ENCODE measurements at places on chromosomes 12 and 14. TPM values are rescaled to one million over a fixed set of nuclear protein-coding genes. Genes with fewer than 3 reads are reported as not detected.

Gene KCNA1
- 0.39 TPM for total RNA-seq

Gene SBNO1
- total RNA-seq: 28.6 TPM

Gene CLEC4C
- total RNA-seq: not detected

Gene WNT5B
- 4.2 TPM for total RNA-seq

Gene C3AR1
- 23.4 TPM for total RNA-seq

Gene SLC38A4
- total RNA-seq: 0.12 TPM

Gene RCOR1
- 14.5 TPM for total RNA-seq

Gene NRL
- 1.4 TPM for total RNA-seq

Gene PRH2
- not detected for total RNA-seq

Gene ETFRF1
- 25.3 TPM for total RNA-seq

Gene ERGIC2
- total RNA-seq: 63.9 TPM

Gene OR4E2
- total RNA-seq: not detected

Gene RBP5
- 6.3 TPM for total RNA-seq

Gene DDX23
- 77.2 TPM for total RNA-seq

Gene TMEM121
- 7.5 TPM for total RNA-seq

Gene SLC7A8
- total RNA-seq: 31.4 TPM

Gene SRRM4
- 0.27 TPM for total RNA-seq

Gene PLEKHH1
- 1.6 TPM for total RNA-seq

Gene ASCL1
- total RNA-seq: not detected

Gene IFNG
- total RNA-seq: not detected

Gene TAS2R43
- total RNA-seq: 2.2 TPM

Gene SALL2
- 12.2 TPM for total RNA-seq

Gene HVCN1
- total RNA-seq: 10.1 TPM

Gene CCDC198
- not detected for total RNA-seq

Gene TPH2
- not detected for total RNA-seq
